Sigmoid colon (tissue), 7 donors: ENCODE measurements at places on chromosomes 6 and 20. TPM values are rescaled to one million over a fixed set of nuclear protein-coding genes. Genes with fewer than 3 reads are reported as not detected.

Gene HLA-E
- total RNA-seq, result 409 TPM

Gene JPH2
- total RNA-seq, result 116 TPM

Gene DUSP15
- total RNA-seq, result 2.0 TPM

Gene TRDN
- not detected for total RNA-seq

Gene TFAP2C
- total RNA-seq, result 5.3 TPM

Gene SLC32A1
- total RNA-seq, result not detected

Gene VSX1
- not detected for total RNA-seq

Gene SOX12
- total RNA-seq, result 9.7 TPM

Gene SCGN
- 13.6 TPM for total RNA-seq

Gene TNFRSF6B
- total RNA-seq, result 45.5 TPM

Gene PRSS35
- not detected for total RNA-seq

Gene ARFGEF3
- 2.6 TPM for total RNA-seq

Gene EFCAB8
- total RNA-seq, result not detected

Gene SLC22A23
- total RNA-seq, result 9.6 TPM

Gene KCNK17
- 1.1 TPM for total RNA-seq

Gene TPD52L1
- 61.0 TPM for total RNA-seq

Gene DEFB124
- not detected for total RNA-seq

Gene LYRM2
- total RNA-seq, result 25.7 TPM

Gene LY6G5C
- 1.1 TPM for total RNA-seq

Gene TRIM31
- total RNA-seq, result not detected

Gene GSTA3
- total RNA-seq, result not detected

Gene IMPG1
- total RNA-seq, result not detected

Gene CGA
- total RNA-seq, result not detected

Gene FRS3
- total RNA-seq, result 4.1 TPM

Gene ADGRF1
- not detected for total RNA-seq

Gene NEURL2
- 20.9 TPM for total RNA-seq

Gene SEL1L2
- 3.3 TPM for total RNA-seq

Gene LSM14B
- total RNA-seq, result 23.6 TPM

Gene PHACTR1
- 3.9 TPM for total RNA-seq

Gene GGT7
- 9.6 TPM for total RNA-seq

Gene PTCHD4
- total RNA-seq, result 1.1 TPM

Gene MYT1
- under 0.01 TPM for total RNA-seq

Gene CASS4
- total RNA-seq, result 1.6 TPM

Gene VGLL2
- not detected for total RNA-seq

Gene CLPSL1
- total RNA-seq, result not detected

Gene SIRPB2
- total RNA-seq, result 6.6 TPM

Gene DNAH8
- not detected for total RNA-seq

Gene C4B
- 291 TPM for total RNA-seq

Gene ADGB
- 0.55 TPM for total RNA-seq

Gene TREML2
- total RNA-seq, result not detected

Gene IPCEF1
- total RNA-seq, result 0.66 TPM

Gene HLA-DPB1
- 62.4 TPM for total RNA-seq

Gene LY6G6F
- total RNA-seq, result not detected

Gene MUC21
- total RNA-seq, result not detected

Gene TRAPPC3L
- not detected for total RNA-seq

Gene ENPP5
- total RNA-seq, result 0.71 TPM

Gene KCNK5
- total RNA-seq, result 3.7 TPM

Gene GTSF1L
- total RNA-seq, result not detected

Gene ARMH2
- total RNA-seq, result not detected

Gene ECT2L
- total RNA-seq, result not detected

Gene MUC22
- not detected for total RNA-seq

Gene CST7
- total RNA-seq, result 3.5 TPM

Gene AKAP12
- 133 TPM for total RNA-seq

Gene C20orf141
- not detected for total RNA-seq

Gene BPIFB1
- total RNA-seq, result not detected

Gene CYP21A2
- 4.9 TPM for total RNA-seq

Gene PDE10A
- 7.5 TPM for total RNA-seq
